ENCODE measurements at places on chromosomes 2 and 18.

DNA sequence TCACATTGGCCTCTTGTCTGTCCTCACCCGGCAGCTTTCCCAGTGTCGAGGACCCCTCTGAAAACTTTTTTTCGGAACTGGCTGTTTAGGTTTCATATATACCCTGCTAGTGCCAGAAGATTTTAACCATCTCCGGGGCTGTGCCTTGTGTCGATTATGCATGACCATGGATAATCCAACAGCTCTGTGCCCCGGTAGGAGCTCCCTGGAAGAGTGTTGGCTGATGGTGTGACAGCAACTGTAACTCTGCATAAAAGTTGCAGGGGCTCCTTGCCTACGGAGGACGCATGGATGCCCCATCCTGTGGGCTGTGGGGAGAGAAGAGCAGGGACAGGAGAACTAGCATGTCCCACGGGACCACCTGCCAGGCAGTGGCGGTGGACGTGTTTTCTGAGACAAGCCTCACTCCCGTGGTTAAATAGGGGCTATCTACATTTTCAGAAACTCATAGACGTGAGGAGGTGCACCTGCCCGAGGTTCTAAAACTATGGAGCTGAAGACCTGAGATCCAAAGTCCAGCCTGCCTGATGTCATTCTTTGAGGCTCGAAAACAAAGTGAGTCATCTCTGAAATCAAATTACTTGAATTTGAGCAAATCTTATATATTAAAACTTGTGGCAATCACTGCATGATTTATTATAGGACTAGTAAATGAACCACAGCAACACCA, 437.2 kb upstream of the HS6ST1 start:
- no peak for DNase-seq

DNA sequence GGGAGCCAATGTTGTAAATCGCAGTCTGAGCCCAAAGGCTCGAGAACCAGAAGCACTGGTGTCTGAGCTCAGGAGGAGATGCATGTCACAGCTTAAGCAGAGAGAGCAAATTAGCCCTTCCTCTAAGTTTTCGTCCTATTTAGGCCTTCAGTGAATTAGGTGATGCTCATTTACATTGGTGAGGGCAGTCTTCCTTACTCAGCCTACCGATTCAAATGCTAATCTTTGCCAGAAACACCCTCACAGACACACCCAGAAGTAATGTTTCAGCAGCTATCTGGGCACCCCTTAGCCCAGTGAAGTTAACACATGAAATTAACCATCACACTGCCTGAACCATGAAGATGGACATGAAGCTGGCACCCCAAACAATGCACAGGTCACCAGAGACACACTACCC, 385.1 kb downstream of the STK39 start:
- no peak for DNase-seq

DNA sequence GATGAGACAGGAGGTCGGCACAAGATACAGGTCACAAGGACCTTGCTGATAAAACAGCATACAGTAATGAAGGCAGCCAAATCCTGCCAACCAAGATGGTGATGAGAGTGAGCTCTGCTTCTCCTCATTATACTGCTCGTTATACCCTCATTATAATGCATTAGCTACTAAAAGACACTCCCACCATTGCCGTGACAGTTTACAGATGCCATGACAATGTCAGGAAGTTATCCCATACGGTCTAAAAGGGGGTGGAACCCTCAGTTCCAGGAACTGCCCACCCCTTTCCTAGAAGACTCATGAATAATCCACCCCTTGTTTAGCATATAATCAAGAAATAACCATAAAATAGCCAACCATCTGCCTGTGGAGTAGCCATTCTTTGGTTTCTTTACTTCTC, 224.2 kb downstream of the RBM43 start:
- DNase-seq: no peak

GRCh38 chr2:29444150-29444549, 328.9 kb downstream of the CLIP4 start:
- no peak for DNase-seq

DNA sequence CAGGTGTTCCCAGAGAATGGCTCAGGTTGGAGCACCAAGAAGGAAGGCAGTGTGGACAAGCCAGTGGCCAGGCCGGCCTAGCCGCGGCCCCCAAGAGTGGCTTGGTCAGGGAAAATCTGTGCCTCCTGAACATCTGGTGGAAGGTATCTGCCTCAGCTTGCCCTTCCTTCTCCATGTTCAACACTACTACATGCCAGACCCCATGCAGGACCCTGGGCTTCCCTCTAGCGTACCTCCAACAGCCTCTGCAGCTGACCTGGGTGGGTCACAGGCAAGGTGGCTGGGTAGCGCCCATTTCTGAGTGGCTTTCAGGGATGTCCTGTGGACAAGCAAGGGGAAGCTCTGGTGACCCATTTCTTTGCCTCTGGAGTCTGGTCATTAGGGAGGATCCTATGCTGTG, 7.7 kb downstream of the WNT10A start:
- no peak for DNase-seq

All from stimulated activated CD4-positive, alpha-beta T cell treated with anti-CD3 and anti-CD28 coated beads, Interleukin-4, amount 100 ng/mL, for 1 hour (primary cell).